ENCODE measurements at places on chromosomes 6 and 20. TPM values are rescaled to one million over a fixed set of nuclear protein-coding genes. Genes with fewer than 3 reads are reported as not detected.

RHAG gene
- not detected for total RNA-seq

UCKL1 gene
- 44.1 TPM for total RNA-seq

POPDC3 gene
- 1.1 TPM for total RNA-seq

RGL2 gene
- total RNA-seq = 128 TPM
